LHCN-M2 (cell line): ENCODE measurements at places on chromosomes 4 and X. TPM values are rescaled to one million over a fixed set of nuclear protein-coding genes. Genes with fewer than 3 reads are reported as not detected.

GRCh38 chr4:37757121-37757520 lies 69.4 kb upstream of the PGM2 start:
- no peak for DNase-seq

DNA sequence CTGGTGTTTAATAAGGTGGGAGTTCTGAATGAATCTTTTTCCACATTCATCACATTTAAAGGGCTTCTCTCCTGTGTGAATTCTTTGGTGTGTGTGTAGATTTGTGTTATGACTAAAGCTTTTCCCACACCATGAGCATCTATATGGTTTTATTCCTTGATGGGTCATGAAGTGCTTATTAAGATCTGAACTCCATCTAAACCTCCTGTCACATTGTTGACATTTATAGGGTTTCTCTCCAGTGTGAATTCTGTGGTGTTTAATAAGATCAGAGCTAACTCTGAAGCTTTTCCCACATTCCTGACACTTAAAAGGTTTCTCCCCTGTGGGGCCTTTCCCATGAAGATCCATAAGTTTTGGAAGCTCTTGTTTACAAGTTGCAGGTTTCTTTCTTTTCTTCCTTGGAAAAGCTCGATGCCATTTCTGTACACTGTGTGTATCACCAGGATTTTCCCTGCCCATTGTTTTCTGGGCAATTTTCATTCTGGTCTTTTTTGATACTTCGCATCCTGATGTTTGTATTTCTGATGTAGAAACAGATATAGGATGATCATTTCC lies 21.9 kb upstream of the ETDC start:
- no peak for DNase-seq

- no peak for DNase-seq
Measured at GRCh38 chr4:55851885-55852284, 1.6 kb upstream of the EXOC1 start.

- no peak for DNase-seq
Measured at GRCh38 chr4:55955710-55956109, 7.0 kb downstream of the CEP135 start.

DNA sequence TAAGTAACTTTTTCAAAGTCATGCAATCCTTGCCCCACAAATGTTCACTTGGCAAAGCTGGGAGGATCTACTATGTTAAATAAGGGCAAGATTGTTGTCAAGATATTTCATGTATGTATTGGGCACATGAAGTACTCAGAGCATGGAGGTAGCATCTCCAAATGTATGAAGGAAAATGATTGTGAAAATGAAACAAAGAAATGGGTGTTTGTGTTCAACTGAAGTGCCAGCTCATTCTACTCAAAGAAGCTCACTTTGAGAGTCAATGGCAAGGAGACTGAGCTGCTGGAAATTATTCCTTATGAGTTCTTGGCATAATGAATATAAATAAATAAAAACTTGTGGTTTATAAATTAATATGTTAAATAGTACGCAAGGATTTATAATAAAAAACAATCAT lies 124.5 kb upstream of the ARSJ start:
- DNase-seq = no peak

- no peak for DNase-seq
Measured at GRCh38 chrX:80335062-80335830, 85.0 kb upstream of the TENT5D start.

- no peak for DNase-seq
Measured at GRCh38 chrX:133980406-133980805, 5.0 kb downstream of the GPC3 start.

GRCh38 chr4:123615901-123616300 lies 219.3 kb downstream of the SPRY1 start:
- no peak for DNase-seq

GRCh38 chr4:38510201-38510600 lies 153.8 kb upstream of the KLF3 start:
- DNase-seq = no peak

- DNase-seq = no peak
Measured at GRCh38 chrX:11786862-11787261, 28.8 kb downstream of the MSL3 start.

DNA sequence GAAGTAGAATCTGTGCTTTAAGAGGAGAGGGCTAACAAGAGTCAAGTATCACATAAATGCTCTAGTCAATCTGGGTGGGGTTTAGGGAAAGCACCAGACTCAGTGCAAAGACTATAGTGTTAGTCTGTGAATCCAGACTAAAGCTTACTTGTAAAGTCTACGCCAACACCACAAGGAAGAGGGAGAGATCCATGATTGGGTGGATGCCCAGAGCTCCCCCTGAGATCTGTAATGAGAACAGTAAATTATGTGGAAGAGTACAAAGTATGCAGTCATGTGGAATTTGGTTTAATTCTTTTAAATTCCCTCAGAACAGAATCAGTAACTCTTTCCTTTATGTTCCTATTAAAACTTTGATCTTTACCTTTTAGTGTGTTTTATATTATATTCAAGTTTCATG lies 354.7 kb upstream of the SPANXN4 start:
- DNase-seq = no peak

DNA sequence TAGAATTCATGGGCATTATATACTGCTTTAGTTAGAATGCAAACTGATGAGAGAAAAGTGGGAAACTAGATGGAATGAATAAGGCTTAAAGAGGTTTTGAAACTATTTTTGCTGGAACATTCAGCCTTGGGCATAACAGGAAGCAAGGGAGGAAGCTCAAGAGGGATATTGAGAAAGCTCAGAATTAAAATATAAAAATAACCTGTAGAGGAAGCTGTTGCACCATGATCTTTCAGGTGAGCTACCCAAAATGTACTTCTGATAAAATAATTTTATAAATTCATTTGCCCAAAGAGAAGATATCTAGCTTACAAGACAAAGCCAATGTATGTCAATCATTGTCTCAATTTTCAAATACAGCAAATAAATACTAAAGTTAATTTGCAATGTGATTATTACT lies 11.3 kb downstream of the GC start:
- DNase-seq = no peak

DNA sequence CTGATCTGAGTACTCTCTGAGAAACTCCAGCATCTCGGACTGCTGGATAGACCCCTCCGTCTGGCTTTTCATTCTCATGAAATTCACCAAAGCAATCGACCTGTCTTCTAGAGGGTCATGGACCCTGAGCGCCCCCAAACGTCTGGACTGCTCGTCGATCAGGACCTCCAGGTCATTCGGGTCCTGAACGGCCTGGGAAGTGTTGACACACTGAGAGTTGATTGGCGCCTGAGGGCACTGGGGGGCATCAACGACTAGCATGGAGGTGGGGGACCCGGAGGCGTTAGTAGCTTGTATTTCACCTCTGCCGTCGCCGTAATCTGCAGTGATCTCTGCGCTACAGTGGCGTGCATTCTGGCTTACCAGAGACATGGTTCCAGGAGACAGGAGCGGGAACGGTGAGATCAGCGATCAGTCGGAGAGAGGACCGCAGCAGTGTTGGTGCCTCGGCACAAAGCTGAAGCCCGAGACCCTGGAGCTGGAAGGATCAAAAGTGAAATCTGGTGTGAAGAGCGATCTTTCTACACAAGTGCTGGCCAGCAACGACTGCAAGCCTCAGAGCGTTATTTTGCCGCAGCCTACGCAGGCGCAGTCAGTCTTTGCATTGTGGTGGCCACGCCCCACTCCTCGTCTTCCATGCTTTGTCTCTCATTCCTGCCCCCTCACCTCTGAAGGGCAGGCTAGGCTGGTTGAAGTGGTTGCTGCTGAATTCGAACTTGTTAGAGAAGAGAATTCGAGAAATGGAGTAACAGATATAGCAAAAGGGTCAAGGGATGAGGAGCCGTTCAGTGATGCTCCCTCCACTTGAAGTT lies at the start of gene MAGEE2:
Gene MAGEE2 (minus strand): TSS at position 575 of the 812 bp plus-strand sequence. CDS start 203 bp downstream, at position 372.
- no peak for DNase-seq

DNA sequence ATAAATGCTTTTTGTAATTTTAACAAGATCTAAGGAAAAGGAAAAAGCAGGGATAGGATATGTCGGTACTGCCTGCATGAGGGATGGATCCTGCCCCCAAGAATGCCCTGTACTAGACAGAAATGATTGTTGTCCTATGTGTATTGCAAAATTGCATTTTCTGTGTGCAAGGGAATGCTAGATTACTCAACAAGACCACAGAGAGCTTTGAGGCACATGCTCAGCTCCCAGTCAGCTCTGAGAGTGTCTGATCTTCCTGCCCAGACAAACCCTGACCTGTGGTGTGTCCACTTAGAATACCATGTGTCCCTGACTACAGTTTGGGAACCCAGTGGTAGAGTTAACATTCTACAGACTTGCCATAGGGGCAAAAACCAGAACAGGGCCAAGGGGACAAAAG lies 129.2 kb upstream of the PAK3 start:
- DNase-seq = no peak

DNA sequence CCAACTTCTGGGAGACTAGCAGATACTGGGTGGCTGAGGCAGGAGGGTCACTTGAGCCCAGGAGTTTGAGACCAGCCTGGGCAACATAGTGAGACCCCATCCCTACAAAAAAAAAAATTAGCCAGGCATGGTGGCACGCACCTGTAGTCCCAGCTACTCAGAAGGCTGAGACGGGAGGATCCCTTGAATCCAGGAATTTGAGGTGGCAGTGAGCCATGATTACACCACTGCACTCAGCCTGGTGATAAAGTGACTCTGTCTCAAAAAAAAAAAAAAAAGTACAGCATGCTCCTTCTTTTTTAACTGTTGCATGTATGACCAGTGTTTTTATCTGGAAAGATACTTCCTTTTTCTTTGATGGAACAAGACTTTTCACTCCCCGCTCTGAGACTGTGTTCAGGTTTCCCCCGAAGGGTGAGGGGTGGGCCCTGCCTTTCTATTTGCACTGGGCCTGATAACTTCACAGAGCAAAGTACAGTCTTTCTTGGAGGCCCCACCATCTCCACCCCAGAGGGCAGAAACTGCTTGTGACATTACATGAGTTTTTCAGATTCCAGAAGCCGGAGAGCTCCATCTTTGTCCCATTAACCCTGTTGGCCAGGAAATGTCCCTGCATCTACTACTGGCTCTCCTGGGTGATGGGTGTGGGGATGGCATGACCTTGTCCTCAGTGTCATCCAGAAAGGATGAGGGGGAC lies 35.2 kb downstream of the NYX start:
- DNase-seq = no peak

DNA sequence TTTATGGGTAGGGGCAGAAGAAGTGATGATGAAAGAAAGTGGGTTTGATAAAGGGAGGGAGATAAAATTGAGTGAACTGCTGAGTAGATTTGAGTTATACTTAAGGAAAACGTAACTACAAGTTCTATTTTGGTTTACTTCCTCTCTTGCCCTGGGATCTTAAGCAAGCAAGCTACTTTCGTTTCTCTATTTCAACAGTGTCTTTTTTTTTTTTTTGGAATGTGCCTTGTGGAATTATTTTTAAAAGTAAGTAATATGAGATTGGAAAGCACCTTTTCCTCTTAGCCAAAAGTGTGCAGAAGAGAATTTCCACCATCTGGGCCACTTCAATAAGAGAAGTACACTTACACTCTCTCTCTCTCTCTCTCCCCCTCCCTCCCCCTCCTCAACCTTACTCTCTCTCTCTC lies 16.0 kb upstream of the C4orf36 start:
- DNase-seq = no peak

GRCh38 chr4:147678796-147679549 lies 5.0 kb downstream of the PRMT9 start:
- no peak for DNase-seq

- no peak for DNase-seq
Measured at GRCh38 chr4:146132445-146132844, 43.1 kb upstream of the LSM6 start.

DNA sequence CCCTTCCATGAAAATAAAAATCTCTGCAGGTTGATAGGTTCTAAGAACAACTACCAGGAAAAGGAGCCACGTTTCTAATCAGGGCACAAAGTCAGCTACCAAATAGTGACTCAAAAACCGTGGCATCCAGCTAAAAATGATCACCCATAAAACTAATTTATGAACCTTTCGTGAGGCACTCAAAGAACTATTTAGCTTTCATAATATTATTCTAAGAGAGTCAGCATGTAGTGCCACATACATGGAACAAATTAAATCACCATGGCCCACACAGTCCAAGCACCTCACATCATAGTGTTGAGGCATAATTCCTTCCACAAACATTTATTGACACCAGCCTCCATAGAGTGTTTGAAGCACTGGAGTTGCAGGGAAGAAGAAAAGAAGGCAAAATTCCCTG lies 252.0 kb upstream of the PPARGC1A start:
- no peak for DNase-seq

DNA sequence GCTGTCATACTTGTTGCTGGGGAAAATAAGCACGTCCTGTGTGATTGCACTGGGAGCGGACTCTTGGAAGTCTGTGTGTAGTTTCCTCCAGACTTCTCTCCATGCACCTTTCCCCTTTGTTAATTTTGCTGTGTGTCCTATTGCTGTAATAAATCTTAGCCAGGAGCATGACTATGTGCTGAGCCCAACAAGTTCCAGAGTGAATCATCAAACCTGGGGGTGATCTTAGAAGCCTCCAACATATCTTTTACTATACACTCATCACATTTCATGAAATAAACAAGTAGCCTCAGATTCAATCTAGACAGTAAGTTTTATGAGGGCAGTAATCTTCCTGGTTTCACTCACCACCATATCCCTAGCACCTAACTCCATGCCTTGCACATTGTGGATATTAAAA lies 43.3 kb upstream of the FGF13 start:
- peak; percentile 43 for DNase-seq

GRCh38 chr4:114249561-114249960 lies 270.1 kb upstream of the ARSJ start:
- DNase-seq = no peak

- no peak for DNase-seq
Measured at GRCh38 chrX:136608295-136608933, 39.5 kb upstream of the CD40LG start.

MAGEC2 gene
- total RNA-seq = not detected in 2 replicates

MYOZ2 gene
- 0.13 and 0.69 TPM in 2 replicates for total RNA-seq

HGFAC gene
- total RNA-seq = 0.32 and 0.40 TPM in 2 replicates

WNK3 gene
- total RNA-seq = not detected in 2 replicates

CCKAR gene
- total RNA-seq = not detected in 2 replicates

GYG2 gene
- total RNA-seq = 2.4 and 3.1 TPM in 2 replicates

TCEAL4 gene
- 83.6 and 113 TPM in 2 replicates for total RNA-seq
